Camera-type eye (tissue), 1 donor: ENCODE measurements at places on chromosomes 3 and 15. TPM values are rescaled to one million over a fixed set of nuclear protein-coding genes. Genes with fewer than 3 reads are reported as not detected.

WDR49 gene
- total RNA-seq = 1.1 TPM

LSAMP gene
- 52.5 TPM for total RNA-seq

TPRG1 gene
- 0.49 TPM for total RNA-seq

NR2F2 gene
- total RNA-seq = 27.2 TPM
